Stimulated activated CD4-positive, alpha-beta T cell treated with anti-CD3 and anti-CD28 coated beads, Interleukin-2, amount 100 ng/mL, for 4 hours (primary cell): ENCODE measurements at places on chromosomes 7 and 10.

DNA sequence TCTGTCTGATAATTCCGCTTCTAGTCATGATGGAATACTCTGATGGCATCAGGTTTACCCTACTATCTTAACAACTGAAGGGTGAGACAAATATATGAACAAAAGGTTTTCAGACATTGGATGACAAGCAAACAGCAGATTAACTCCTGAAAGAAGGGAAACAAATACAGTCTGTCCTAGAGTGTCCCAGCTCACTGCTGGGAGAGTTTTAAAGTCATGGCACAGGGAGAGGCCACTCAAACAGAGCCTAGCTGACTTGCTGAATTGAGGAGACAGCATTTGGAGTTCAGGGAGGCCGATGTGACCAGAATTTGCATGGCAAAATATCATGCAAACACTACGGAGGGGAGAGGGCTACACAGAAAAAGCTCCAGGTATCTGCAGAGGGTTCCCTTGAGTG is 73.1 kb downstream of the MDH2 start:
- DNase-seq = no peak

DNA sequence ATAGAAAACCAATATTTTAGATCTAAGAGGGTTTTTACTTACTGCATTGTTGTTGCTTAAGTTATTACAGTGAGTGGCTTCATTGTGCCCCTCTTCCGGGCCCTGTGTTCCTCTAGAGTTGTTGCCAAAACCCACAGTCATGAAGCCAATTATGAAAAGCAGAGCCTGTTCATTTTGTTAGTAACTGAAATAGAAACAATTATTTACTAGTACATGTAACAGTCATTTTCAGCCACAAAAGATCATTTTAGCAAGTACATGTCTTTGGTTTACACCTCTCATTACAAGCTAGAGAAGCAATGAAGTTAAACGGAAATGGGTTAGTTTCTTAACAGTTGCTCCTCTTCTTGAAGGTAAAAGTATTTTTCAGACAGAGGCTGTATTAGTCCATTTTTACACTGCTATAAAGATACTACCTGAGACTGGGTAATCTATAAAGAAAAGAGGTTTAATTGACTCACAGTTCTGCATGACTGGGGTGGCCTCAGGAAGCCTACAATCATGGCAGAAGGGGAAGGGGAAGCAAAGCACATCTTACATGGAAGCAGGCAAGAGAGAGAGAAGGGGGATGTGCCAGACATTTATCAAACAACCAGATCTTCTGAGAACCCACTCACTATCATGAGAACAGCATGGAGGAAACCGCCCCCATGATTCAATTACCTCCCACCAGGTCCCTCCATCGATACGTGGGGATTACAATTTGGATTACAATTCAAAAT is 380.5 kb downstream of the SFMBT2 start:
- no peak for DNase-seq

GRCh38 chr10:120432209-120432608 is 24.8 kb upstream of the PLPP4 start:
- DNase-seq = no peak

DNA sequence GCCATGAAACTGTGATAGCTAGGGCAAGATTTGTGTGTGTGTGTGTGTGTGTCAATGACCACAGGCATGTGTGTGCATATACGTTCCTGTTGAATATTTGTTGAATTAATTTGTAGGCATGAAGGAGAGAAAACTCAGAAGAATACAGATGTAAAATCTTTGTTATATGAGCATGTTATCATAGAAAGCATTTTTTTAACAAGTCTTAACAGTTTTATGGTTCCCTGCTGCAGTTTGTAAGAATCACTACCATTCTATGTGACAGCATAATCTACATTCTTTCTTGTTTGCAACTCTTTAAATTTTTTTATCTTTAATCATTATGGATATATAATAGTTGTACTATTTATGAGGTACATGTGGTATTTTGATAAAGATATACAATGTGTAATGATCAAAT is 130.3 kb downstream of the CD36 start:
- DNase-seq = no peak

GRCh38 chr10:34094146-34094696 is 720.9 kb downstream of the PARD3 start:
- DNase-seq = no peak

- DNase-seq = no peak
These were observed 22.9 kb upstream of the ELFN1 start for GRCh38 chr7:1646957-1647891.

DNA sequence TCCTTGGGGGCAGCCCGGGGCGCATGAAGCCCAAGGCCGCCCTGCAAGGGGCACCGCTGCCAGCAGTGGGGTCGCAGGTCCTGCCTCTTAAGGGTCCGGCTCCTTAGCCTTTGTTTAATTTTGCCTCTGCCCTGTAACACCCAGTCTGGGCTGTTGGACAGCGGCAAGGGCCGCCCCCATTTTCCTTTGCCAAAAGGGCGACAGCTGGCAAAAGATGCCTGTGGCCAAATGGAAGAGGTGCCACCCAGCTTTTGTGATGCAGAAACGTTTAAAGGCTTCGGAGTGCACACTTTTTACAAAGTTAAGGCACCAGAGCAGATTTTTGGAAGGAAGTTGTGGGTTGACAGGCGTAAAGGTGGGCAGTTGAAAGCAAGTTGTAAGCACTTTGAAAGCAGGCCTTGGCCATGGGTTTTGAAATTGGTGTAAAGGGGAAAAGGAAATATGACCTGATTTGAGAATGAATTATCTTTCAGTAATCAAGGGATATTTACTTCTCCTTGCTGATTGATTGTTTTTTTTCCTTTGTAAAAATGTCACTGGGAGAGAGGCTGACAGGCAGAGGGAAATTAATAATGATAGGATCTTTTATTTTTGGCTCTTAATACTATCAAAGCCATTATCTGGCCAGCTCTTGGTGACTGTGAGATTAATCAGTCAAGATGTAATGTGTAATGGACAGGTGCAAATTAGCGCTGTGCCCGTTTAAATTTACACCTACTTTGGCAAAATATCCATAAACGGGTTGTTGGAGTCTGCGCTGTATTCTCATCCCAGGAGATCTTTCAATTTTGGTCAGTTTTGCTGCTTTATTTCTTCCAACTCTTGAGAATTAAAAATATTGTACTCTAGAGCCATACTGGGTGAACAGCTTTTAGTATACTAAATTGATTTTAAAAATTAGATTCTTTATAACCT is 1.2 kb downstream of the CASD1 start:
- peak; percentile 10 for DNase-seq

DNA sequence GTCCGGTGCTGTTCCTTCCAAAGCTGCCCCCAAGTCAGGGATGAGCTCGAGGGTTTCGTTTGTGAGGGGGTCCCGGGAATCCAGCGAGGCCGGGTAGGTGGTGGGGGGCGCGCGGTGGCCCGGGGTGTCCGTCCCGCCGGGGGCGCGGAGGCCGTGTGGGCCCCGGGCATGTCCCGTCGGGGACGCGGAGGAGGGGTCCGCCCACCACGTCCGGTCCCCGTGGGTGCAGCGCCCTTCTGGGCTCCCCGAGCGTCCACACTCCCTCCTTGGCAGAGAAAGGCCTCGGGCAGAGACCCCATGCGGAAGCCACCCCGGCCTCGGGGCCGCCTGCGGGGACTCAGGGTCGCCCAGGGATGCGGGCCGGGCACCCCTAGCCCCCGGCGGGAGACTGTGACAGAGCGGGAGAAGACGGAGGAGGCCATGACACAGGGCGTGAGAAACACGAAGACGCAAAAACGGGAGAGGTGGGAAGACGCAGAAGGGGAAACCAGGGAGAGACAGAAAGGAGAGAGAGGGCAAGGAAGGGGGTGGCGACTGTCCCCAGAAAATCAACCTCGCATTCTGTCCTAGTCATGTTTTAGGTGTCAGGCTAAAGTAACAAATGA is 640 bp upstream of the ZNF425 start:
- DNase-seq = peak; percentile 65

GRCh38 chr7:76997381-76998284 is 34.5 kb downstream of the SPDYE17 start:
- no peak for DNase-seq

DNA sequence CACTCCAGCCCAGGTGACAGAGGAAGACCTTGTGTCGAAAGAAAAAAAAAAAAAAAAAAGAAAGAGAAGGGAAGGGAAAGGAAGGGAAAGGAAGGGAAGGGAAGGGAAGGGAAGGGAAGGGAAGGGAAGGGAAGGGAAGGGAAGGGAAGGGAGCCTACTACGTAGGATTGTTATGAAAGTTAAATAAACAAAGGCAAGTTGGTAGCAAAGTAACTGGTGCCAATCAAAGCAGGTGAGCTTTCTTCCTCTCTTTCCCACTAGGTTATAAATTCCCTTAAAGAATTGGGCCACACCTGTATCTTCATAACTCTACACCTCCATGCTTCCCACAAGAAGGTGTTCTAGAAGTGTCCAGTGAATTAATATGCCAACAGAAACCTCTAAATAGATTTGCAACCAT is 96.3 kb upstream of the AFAP1L2 start:
- no peak for DNase-seq

- DNase-seq = no peak
These were observed 1.6 kb downstream of the POLM start for GRCh38 chr7:44080686-44081265.

DNA sequence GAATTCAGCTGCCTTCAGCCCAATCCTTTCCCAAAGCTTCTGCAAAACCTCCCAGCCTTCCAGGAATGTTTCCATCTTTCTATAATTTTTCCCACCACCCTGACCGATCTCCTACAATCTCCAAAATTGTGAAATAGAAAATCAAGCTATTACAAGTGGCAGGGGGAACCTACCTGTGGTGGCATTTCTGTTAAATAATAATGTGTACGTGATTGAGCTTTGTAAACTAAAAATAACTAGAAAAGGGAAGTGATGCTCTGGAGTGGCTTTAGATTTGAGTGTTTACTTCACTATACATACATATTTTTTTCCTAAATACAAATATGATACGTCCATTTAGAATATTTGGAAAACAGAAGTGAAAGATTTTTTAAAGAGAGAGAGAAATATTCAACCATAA is 593.6 kb downstream of the GRM8 start:
- DNase-seq = no peak

DNA sequence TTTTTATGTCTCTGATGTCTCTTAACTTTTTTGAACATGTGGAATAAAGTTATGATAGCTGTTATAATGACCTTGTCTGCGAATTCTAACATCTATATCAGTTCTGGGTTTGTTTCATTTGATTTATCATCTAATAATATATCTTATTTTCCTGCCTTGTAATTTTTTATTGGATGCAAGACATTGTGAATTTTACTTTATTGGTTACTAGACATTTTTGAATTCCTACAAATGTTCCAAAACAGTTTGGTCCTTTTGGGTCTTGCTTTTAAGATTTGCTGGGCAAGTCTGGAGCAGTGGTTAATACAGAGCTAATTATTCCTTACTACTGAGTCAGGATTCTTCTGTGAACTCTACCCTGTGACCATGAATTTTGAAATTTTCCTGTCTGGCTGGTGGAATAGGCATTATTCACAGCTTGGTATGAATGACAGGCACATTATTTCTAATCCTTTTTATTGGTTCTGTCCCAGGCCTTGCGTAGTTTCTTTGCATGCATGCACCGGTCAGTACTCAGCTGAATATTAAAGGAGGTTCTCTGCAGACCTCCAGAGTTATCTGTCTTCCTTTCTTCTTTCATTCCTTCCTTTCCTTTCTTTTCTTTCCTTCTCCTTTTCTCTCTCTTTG is 9.0 kb downstream of the CUTC start:
- DNase-seq = no peak

DNA sequence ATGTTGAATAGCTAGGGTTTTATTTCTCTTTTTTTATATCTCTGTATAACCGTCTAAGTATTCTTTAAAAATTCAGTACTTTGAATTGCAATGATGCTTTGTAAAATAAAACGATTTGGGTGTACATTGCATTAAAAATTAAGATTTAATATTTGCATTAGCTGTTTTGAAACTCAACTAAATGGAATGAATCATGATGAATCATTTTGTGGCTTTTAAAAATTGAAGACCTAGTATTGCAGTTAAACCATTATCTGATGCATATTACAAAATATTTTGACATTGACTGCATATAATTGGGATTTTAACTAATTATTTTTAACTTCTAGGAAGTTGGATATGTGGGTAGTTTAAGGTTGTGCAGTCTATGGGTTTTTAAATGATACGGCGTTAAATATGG is 314.0 kb downstream of the CDK14 start:
- no peak for DNase-seq

- no peak for DNase-seq
These were observed 11.0 kb downstream of the TLL2 start for GRCh38 chr10:96502561-96503282.
